ENCODE measurements at places on chromosomes 5 and 9.

DNA sequence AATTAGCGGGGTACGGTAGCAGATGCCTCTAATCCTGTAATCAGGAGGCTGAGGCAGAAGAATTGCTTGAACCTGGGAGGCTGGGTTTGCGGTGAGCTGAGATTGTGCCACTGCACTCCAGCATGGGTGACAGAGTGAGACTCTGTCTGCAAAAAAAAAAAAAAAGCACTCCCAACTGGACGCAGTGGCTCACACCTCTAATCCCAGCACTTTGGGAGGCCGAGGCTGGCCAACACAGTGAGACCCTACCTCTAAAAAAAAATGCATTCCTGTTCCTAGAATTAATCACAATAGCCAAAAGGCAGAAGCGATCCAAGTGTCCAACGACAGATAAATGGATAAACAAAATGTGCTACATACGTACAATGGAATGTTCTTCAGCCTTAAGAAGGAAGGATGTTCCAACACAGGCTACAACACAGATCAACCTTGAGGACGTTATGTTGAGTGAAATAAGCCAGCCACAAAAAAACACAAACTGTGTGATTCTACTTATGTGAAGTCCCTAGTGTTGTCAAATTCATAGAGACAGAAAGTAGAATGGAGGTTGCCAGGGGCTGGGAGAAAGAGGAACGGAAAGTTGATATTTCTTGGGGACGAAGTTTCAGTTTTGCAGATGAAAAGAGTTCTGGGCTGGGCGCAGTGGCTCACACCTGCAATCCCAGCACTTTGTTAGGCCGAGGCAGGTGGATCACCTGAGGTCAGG is 13.8 kb downstream of the FAM78A start:
- no peak for DNase-seq

DNA sequence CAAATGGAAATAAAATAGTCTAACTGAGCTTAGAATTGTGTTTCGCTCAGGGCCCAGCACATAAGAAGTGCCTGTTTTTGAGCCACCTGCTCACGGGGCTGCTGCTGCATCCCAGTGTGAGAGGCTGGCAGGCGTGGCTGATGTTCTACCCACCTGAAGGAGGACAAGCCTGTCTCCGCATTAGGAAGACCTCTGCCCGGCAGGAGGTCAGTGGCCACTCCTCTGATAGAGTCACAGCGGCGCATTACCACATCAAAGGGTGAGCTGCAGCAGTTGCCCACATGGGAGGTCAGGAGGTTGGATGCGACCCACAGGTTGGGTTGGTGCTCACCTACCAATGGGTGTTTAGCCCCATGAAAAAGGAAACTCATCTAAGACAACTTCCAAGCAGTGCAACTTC is 3.7 kb upstream of the SLC6A7 start:
- no peak for DNase-seq

DNA sequence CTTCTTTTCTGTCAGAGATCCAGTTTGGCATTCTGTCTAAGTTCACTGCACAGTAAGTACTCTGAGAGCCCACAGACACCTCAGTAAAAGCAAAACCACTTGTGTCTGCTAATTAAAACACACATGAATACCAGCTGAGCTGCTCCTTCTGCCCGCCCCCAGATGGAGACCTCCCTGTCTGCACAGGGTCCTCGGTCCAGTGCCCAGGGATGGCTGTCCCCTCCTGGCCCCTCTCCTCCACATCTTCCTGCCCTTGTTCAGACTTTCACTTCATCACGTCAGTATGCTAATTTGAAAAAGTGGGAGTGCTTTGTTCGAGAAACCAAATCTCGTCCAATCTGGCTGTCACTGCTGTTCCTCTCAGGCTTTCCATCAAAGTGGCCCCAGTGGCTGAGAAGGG is 43.5 kb downstream of the LIX1 start:
- no peak for DNase-seq

DNA sequence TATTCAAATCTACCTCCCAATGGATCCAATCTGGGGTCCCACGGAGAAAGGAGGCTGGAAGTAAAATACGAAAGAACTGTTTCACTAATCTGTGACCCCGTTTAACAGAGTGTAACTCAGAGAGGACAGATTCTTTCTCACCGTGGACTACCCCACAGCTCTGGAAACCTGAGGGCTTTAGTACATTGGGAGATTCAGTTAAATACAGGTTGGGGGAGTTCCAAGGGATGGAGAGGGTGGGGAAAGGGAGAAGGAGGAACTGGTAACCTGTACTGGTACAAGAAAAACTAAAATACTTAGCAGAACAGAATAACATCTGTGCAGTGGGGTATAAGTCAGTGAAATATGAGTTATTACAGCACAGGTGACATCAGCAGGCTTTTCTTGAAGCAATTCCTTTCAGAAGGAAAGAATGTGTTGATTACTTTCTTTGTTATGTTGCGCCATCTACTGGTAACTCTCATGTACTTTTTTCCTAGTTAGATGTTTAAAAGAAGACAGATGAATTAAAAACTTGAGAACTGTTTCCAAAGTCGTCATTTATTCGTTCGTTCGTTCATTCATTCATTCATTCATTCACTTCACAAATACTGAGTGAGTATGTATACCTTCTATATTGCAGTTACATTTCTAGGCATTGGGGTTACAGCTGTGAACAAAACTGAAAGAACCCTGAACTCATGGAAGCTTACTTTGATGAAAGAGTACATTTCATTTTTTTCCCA is 30.0 kb upstream of the STOM start:
- peak; percentile 60 for DNase-seq

DNA sequence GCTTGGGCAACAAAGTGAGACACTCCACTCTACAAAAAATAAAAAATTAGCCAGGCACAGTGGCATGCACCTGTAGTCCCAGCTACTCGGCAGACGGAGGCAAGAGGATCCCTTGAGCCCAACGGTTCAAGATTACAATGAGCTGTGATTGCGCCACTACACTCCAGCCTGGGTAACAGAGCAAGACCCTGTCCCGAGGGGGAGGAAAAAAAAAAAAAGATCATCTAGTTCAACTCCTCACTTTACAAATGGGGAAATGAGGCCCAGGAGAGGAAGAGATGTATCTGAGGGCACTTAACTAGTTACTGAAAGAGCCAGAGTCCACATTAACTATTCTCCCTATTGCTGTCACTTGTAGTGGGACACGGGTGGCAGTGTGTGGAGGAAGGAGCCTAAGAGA is 13.8 kb downstream of the PDCL start:
- no peak for DNase-seq

- no peak for DNase-seq
Measured at GRCh38 chr9:2928411-2928810, 84.5 kb upstream of the PUM3 start.

DNA sequence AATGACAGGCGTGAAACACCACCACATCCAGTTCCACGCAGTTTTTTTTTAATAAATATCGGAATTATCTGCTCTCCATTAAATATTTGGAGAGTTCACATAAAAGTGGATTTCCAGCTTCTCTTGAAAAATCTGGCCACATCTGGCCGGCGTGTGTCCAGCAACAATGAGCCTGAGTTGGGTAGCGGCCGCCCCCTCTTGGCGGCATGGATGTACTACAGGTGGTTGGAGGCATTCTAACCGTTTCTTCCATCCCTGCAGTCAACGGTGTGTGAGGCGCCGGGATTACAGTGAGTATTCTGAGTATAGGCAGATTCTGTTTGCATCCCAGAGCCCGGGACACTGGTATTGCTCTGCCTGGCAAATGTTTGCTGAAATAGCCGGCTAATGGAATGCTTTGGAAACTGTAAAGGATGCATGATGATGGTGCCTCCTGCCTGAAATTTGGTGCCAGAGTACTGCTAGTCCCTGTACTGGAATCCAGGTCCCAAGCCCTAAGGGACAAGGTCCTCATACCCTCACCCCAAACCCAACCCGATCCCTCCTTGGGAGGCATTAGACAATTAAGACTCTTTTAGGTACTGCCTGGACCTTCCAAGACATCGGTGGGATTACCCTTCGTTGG is 13.6 kb upstream of the GM2A start:
- DNase-seq = no peak

DNA sequence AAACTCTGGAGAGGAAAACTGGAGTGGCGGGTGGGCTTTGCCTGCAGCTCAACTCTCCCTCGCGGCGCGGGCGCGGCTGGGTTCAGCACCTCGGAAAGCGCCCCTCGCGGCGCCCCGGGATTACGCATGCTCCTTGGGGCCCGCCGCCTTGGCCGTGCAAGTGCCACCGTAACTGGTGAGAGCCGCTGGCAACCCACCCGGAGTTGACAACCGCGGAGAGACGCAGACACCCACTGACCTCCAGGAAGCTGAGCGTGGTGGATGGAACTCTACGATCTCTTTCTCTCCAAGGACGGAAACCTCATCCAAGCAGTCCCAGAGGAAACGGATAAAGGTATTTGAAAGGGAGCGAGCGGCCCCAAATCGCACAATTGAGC is 194 bp upstream of the RXFP3 start:
- no peak for DNase-seq

DNA sequence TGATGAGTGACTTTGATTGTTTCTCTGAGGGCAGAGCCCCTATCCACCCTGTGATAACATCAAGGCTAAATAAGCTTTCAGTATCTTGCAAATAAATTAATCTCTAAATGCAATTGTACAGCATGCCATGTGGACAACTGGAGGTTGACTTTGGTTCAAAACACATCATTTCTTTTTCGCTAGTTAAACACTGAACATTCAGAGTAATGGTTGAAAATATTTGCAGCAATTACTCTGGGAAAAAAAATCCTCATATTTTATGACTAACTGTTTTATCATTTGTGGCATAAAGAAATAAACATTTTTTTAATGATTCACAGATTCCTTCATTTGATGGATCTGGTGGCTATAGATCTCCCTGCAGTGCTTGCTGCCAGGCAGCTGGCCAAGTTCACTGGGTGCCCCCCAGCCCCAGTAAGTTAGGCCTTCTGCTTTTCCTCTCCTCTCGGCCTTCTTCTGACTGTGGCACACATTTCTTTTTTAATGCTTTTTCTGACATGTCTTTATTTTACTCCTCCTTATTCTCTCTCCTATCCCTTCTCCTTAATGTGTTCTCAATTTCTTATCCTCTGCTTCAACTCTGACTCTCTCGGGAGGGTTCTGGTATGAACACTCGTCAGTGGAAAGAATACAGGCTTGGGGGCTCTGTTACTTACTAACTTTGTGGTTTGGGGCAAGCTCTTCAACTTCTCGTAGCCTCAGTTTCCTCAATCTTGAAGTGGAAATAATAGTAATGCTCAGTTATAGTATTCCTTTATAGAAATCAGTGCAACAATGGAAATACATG is 69.6 kb downstream of the ADAMTSL1 start:
- DNase-seq = peak; percentile 11

GRCh38 chr5:137834498-137835049 is 33.1 kb upstream of the MYOT start:
- DNase-seq = no peak

GRCh38 chr5:71695595-71695994 is 23.5 kb upstream of the CARTPT start:
- DNase-seq = no peak
